ENCODE measurements at places on chromosomes 12 and 14.

- no peak for DNase-seq
Observed at GRCh38 chr12:111838353-111838752, 3.7 kb upstream of the MAPKAPK5 start.

GRCh38 chr12:132077322-132078100 lies 66.6 kb downstream of the DDX51 start:
- DNase-seq: no peak

GRCh38 chr12:22321018-22321605 lies 13.4 kb downstream of the ST8SIA1 start:
- DNase-seq: no peak

- no peak for DNase-seq
Observed at GRCh38 chr12:48510111-48510510, 15.3 kb upstream of the OR8S1 start.

- no peak for DNase-seq
Observed at GRCh38 chr12:55702861-55703260, 4.8 kb downstream of the ITGA7 start.

DNA sequence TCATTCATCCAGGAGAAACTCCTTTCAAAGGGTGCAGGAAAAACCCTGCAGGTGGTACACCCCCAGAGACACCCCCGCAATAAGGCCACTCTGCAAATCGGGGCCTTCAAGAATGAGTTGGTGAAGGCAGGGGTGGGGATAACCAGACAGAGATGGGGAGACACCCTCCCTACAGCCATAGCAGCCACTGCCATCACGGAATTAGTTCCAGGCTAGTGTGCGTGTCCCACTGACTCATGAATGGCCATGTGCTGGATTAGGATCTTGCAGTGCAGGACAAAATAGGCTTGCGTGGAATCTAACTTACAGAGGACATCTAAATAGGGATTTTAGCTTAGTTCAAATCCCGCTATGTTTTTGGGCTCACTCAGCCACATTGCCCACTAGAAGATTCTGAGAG lies 37.8 kb downstream of the SPRING1 start:
- no peak for DNase-seq

DNA sequence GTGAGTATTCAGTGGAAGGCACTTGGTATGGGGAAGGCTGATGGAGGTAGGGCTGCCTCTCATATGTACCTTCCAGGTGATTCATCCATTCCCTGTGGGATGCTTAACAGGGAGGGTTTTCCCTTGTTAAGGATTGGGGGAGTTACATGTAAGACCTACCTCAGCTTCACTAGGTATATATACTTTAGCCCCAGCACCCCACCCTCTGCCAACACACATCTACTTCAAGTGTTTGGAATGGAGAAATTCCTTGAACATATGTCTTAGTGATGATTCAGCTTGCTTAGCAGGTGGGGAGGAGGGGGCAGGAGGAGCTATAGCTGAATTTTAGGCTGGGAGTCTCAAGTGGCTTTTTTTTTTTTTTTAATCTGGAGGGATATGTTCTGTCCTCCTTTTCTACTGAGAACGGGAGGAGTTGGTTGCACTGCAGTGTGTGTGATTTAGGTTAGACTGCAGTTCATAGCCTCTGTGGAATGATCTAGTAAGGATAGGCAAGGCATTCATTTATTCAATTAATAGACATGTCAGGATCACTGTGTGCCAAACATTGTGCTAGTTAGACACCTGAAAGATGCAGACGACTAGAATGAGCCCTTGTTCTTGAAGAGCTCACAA lies 1.7 kb downstream of the PIP4K2C start:
- DNase-seq: no peak

DNA sequence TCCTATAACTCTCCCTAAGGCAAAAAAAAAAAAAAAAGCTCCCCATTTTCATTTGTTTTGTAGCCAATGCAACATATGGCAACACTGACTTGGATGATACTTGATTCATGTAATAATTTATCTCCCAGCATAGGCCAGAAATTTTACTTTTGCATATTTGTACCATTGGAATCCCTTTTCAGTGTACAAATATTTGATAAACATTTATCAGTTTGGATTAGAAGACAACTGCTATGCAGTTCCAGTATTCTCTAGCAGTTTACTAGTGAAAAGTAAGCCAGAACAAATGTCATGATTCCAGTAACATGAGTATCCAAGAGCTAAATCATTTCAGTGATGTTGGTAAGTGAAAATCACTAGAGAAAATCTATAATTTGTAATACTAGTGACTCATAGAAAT lies 392.3 kb downstream of the CCER1 start:
- DNase-seq: no peak

- no peak for DNase-seq
Observed at GRCh38 chr14:73674986-73675385, 30.2 kb downstream of the DNAL1 start.

- no peak for DNase-seq
Observed at GRCh38 chr14:81113176-81113575, 107.6 kb downstream of the GTF2A1 start.

DNA sequence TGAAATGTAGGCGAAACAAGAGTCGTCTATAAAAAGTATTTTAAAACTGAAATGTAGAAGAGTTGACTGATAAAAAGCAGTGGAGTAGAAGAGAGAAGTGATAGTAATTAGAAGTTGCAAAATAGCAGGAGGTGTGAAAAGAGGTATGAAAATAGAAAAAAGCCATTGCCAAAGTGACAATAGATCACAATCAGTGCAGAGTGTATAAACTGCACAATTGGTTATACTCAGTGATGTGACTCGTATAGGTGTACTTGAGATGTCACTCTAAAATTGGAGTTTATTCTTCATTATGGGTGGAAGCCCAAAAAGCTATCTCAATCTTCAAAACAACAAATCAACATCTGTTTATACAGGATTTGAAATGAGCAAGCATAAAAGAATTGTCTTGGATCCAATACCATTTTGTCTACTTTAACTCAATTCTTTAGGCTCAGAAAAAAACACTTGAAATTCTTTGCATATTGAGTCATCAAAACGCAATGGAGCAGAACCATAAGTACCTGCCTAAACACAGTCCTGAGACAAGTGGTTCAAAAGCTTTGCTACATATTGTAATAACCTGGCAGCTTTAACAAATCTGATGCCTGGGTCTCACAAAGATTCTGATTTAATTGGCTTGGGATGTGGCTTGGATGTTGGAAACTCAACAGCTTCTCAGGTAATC lies 8.8 kb downstream of the IKBIP start:
- DNase-seq: no peak

GRCh38 chr12:130160306-130160705 lies 2.0 kb upstream of the FZD10 start:
- no peak for DNase-seq

DNA sequence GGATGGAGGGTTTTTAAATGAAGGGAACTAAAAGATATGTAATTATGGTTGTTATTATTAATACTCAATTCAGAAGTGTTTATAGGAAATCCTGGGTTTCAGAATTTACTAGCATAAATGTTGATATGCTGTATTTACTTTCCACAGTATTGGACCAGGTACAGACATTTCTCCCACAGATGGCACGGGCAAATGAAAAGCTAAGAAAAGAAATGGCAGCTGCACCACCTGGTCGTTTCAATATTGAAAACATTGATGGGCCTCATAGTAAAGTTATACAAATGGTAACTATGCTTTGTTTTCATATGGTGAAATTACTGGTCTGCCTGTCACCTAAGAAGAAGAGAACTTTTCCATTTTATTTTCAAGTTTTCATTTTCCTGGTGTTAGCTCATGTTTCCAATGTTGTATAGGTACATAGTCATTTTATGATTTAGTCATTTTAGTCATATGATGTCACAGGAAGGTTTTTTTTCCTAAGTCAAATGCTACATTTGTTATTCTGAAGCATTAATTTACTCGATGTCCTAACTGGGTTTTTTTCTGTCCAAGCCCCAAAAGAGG lies 5.5 kb downstream of the NOPCHAP1 start:
- no peak for DNase-seq

Measured in stimulated activated effector memory CD8-positive, alpha-beta T cell treated with anti-CD3 and anti-CD28 coated beads, Interleukin-12 subunit alpha, Interleukin-12 subunit beta, amount 100 ng/mL, for 72 hours (primary cell).